Forelimb muscle (tissue), 1 donor: ENCODE measurements at places on chromosomes 7 and 10. TPM values are rescaled to one million over a fixed set of nuclear protein-coding genes. Genes with fewer than 3 reads are reported as not detected.

The TAS2R41 gene
- polyA plus RNA-seq: not detected

The PALD1 gene
- 15.2 TPM for polyA plus RNA-seq

The PRF1 gene
- 0.82 TPM for polyA plus RNA-seq

The ABI1 gene
- 43.9 TPM for polyA plus RNA-seq

The JAKMIP3 gene
- polyA plus RNA-seq: 0.57 TPM

The PNLIP gene
- polyA plus RNA-seq: not detected

The TRIM50 gene
- 0.67 TPM for polyA plus RNA-seq

The DNAH11 gene
- polyA plus RNA-seq: 0.30 TPM

The NODAL gene
- 0.46 TPM for polyA plus RNA-seq
